ENCODE measurements at places on chromosomes 7 and 10.

GRCh38 chr10:129404091-129404490 is 63.0 kb upstream of the MGMT start:
- DNase-seq, result no peak

GRCh38 chr7:157691586-157692459 is 355.0 kb downstream of the DNAJB6 start:
- no peak for DNase-seq

- DNase-seq, result no peak
Observed at GRCh38 chr7:137880432-137880831, 33.7 kb upstream of the DGKI start.

DNA sequence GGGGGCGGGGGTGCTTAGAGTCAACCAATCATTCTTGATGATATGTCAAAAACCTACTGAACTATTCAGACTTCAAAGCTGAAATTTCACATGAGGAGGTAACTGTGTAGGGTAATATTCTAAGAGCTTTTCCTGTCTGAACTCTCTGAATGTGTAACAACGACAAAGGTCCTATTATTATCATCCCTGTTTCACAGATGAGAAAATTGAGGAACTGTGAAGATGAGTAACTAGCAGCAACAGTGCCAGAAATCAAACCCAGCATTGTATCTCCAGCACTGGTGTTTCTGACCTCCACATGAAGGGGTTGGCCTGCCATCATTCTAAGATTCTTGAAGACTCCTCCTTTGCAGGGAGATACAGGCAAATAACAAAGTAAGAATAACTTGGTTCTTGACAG is 294.7 kb upstream of the AOAH start:
- DNase-seq, result no peak

DNA sequence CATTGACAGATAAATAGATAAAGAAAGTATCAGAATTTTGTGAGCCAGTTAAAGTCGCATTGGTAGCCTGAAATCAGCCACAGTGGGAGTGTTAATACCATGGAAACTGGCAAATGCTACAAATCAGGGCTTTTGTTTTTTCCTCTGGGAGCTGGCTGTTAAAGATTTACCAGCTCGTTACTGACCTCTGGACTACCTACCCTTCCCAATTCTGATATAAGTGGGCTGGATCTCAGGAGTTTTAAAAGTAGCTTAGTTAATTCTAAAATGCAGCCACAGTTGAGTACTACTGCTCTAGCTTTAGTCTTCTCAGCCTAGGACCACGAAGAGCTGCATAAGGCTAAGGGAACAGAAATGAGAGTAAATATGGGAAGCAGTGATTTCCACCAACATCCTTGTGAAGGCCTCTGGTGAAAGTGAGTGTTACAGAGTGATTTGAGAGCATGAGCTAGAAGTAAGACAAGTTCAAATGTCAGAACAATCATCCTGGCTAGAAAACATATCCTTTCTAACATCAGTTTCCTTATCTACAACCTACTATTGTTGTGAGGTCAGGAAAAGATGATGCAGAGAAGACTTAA is 53.2 kb downstream of the A1CF start:
- no peak for DNase-seq

GRCh38 chr7:155308330-155309020 is 10.8 kb downstream of the INSIG1 start:
- DNase-seq, result no peak

DNA sequence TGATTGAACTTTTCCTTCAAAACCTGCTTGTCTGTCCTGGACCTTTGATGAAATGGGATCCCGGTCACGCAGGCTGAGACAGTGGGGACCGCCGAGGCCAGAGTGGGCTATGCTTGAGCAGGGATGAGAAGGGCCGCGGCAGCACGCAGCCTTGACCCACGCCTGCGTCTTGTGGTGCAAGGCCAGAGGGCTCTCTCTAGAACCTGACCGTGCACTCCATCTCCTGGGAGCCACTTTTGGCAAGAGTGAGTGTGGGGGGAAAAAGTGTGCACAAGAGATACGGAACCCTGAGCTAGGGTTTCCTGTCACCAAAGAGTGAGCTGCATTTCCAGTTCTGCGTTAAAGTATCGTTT is 42.4 kb downstream of the WIPI2 start:
- DNase-seq, result no peak

DNA sequence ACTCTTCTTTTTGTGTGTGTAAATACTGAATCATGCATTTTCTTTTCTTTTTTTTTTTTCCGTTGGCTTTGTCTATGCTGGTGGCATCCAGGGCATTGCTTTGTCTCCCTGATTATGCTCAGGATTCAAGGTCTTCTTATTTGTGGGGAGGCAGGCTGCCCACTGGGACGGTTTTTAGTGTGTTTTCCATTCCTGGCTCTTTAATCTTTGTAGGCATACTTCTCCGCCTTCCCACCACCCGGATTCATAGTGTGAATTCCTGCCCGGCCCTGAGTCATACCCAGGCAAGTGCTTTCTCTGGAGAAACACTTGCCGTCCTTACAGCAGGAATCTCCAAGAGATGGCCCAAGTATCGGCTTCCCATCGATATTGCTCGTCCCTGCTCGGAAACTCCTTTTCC is 5.2 kb downstream of the ZNF655 start:
- DNase-seq, result no peak

GRCh38 chr10:131724891-131725580 is 175.8 kb upstream of the PPP2R2D start:
- DNase-seq, result no peak

DNA sequence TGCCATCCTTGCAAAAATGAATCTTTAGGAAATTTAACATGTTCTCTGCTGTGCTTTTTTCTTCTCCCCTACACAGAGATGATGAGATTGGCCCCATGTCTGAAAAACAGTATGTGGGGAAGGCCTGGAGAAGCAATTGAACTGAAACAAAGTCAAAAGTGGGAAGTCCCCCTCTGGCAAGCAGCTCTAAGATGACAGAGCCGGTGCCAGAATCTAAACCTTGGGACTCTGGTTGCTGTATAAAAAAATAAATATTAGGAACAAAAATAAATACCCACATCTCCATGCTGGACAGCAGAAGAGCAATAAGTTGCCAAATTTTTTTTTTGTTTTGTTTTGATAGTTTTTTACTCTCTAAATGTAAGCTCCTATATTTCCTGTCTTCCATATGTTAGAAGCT is 51.8 kb upstream of the TRIL start:
- no peak for DNase-seq

DNA sequence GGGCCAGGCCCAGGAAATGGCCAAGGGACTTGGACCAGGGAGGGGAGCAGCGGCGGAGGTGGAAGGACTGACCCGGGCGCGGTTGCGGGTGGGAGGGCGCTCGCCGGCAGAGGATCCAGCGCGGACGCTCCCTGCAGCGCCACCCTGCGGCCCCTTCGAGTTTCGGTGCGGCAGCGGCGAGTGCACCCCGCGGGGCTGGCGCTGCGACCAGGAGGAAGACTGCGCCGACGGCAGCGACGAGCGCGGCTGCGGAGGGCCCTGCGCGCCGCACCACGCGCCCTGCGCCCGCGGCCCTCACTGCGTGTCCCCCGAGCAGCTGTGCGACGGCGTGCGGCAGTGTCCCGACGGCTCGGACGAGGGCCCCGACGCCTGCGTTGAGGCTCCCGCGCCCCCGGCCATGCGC is 16.8 kb upstream of the ZNF467 start:
- DNase-seq, result no peak

- no peak for DNase-seq
Observed at GRCh38 chr10:62723375-62723774, 81.1 kb upstream of the ADO start.

- no peak for DNase-seq
Observed at GRCh38 chr10:43044448-43044921, 32.4 kb upstream of the RET start.

DNA sequence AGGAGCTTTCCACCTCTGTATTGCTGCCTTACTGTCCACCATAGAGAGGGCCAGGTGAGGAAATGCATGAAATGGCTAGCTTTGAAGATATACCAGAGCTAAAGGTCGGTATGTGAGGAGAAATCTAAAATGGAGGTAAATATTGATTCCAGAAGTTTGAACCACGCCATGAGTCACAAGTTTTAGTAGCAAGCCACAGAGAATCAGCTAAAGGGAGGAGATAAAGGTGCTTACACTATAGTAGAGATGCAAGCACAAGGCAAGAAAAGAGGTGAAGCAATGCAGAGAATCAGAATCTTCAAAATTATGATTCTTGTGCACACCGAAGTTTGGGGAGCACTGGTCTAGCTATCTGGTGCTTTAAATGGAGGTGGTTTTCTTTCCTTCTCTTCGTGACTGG is 3.0 kb upstream of the GSAP start:
- DNase-seq, result no peak

DNA sequence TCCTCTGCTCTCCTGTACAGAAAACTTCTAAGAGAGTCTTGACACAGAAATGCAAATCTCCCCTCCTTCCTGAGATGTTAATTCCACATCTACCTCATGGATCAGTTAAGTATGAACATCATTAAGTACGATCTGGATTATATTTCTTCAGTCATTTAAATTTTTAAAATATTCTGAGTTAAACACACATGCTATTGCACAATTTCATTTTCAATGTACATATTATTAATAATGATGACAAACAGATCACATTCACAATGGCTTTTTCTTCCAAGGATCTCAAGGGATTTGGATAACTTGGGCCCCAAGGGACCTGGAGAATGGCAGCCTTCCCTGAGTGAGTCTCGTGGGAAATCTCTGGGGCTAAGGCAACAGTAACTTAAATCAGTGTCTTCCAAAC is 16.2 kb downstream of the BEND7 start:
- DNase-seq, result no peak

GRCh38 chr10:101565936-101566332 is 22.1 kb downstream of the POLL start:
- no peak for DNase-seq

DNA sequence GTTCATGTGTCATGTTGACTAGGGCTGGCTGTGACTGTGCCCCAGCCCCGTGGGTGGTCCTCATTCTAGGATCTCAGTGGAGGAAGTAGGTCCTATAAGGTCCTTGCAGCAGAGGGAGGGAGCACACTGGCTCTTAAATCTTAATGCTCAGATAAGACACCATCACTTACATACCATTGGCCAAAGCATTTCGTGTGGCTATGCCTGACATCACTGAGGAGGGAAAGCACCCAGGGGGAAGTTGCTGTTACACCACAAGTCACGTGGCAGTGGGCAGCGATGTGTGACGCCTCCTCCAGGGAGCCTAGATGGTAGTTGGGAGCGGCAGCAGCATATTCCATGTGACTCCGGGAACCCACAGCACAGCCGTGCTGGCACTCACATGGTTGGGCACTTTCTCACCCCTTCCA is 224.7 kb upstream of the SH2B2 start:
- no peak for DNase-seq

DNA sequence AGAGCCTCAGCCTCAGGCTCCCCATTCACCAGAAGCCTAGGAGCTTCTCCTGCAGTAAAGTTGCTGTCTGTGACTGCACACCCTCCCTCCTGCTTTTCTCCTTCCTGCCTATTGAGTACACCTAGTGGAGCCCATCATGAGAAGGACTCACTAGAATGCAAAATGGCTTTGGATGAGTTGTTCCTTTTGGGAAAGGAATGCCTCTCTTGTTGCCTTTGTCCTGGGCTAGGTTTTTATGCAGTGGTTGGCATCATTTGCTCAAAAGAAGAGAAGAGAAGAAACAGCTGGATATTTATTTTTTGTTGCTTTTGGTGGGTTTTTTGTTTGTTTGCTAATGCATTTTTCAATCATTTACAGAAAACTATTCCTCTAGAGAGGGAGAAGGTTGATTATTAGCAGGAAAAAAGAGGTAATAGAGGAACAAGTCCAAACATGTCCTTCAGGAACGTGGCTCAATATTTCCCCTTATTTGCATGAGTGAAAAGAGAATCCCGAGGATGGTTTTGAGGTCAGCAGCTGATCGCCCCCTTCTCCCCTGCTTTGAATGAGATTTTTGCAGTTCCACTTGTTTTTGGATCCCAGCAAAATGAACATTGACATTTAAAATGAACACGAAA is 369.9 kb upstream of the NRP1 start:
- DNase-seq, result no peak

- DNase-seq, result no peak
Observed at GRCh38 chr7:151657173-151657572, 137.5 kb upstream of the RHEB start.

DNA sequence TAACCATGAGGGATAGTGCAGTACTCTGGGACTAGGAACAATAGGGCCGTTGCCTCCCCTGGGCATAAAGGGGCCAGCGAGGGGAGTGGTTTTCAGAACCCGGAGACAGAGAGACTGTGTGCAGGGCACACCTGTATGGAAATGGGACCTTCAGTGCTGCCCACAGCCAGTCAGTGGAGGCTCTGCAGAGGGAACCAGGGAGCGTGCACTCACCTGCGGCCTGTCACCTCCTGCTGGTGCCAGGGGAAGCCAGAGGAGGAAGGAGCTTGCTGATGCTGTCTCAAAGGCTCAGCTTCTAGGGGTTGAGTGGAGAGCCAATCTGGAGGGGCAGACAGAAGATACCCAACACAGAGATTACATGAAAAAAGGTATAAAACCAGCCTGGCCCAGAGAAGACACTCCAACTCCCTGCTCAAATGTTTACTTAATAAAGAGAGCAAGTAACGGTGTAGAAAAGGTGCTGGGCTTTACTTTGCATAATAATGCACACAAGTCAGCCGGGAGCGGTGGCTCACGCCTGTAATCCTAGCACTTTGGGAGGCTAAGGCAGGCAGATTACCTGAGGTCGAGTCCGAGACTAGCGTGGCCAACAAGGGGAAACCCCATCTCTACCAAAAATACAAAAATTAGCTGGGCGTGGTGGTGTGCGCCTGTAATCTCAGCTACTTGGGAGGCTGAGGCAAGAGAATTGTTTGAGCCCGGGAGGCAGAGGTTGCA is 35.5 kb upstream of the WAPL start:
- DNase-seq, result no peak

DNA sequence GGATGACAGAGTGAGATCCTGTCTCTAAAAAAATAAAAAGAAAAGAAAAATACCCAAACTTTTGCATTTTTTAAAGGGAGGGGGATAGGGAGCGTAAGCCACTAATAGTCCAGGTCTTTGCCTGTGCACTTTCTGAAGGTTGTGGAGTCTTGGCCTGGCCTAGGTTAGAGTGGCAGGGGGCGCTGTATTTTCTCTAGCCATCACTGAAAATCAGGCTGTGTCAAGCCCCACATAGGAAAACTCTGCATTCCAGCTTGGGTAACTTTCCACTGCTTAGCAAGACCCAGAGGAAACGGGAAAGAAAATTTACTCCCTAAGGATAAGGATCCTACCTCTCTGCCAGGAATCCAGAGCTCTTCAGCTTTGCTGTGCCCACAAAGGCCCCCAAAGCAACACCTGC is 10.5 kb upstream of the PAX4 start:
- no peak for DNase-seq

GRCh38 chr10:101575091-101575490 is 13.0 kb downstream of the POLL start:
- no peak for DNase-seq

- DNase-seq, result no peak
Observed at GRCh38 chr7:140048138-140048537, 14.6 kb downstream of the PARP12 start.

- DNase-seq, result no peak
Observed at GRCh38 chr7:111184987-111185386, 94.1 kb downstream of the LRRN3 start.

Data from activated naive CD8-positive, alpha-beta T cell treated with anti-CD3 and anti-CD28 coated beads, Interleukin-2, amount 50 U/mL, for 16 hours (primary cell).